GM12891 (cell line): ENCODE measurements at places on chromosomes 13 and 19.
A peak's percentile ranks its signal among the peaks of the same experiment; 100 is the strongest.

- DNase-seq = no peak
Measured at GRCh38 chr13:57629391-57629804, 2.1 kb upstream of the PCDH17 start.

DNA sequence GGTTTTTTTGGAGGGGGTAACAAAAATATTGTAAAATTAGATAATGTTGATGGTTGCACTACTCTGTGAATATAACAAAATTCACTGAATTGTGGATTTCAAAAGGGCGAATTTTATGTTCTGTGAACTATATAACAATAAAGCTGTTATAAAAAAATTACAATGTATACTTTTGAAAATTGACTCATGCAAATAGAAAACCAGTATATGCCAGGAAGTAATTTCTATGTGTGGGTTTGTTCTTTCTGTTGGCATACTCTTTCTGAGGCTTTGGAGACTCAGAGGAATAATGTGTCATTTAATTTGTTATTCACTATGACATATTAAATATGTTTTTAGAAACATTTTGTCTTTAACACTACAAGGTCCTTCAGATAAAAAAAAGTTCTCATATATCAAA lies 310.1 kb downstream of the GPC5 start:
- no peak for DNase-seq

GRCh38 chr13:113527272-113527958 lies 36.9 kb upstream of the DCUN1D2 start:
- DNase-seq = no peak

GRCh38 chr13:48216204-48216711 lies 16.7 kb upstream of the ITM2B start:
- DNase-seq = no peak

GRCh38 chr13:49421391-49421790 lies 22.5 kb downstream of the CAB39L start:
- no peak for DNase-seq

GRCh38 chr13:31965361-31966066 lies 66.1 kb upstream of the FRY start:
- no peak for DNase-seq

GRCh38 chr13:51331354-51331861 lies 8.1 kb upstream of the SERPINE3 start:
- DNase-seq = no peak

- peak; percentile 71 for DNase-seq
Measured at GRCh38 chr19:51097166-51097738, 11.0 kb downstream of the CTU1 start.

GRCh38 chr19:39384839-39385568 lies 5.9 kb downstream of the PAF1 start:
- DNase-seq = no peak

GRCh38 chr19:53147645-53148044 lies 11.2 kb downstream of the ZNF347 start:
- DNase-seq = no peak

DNA sequence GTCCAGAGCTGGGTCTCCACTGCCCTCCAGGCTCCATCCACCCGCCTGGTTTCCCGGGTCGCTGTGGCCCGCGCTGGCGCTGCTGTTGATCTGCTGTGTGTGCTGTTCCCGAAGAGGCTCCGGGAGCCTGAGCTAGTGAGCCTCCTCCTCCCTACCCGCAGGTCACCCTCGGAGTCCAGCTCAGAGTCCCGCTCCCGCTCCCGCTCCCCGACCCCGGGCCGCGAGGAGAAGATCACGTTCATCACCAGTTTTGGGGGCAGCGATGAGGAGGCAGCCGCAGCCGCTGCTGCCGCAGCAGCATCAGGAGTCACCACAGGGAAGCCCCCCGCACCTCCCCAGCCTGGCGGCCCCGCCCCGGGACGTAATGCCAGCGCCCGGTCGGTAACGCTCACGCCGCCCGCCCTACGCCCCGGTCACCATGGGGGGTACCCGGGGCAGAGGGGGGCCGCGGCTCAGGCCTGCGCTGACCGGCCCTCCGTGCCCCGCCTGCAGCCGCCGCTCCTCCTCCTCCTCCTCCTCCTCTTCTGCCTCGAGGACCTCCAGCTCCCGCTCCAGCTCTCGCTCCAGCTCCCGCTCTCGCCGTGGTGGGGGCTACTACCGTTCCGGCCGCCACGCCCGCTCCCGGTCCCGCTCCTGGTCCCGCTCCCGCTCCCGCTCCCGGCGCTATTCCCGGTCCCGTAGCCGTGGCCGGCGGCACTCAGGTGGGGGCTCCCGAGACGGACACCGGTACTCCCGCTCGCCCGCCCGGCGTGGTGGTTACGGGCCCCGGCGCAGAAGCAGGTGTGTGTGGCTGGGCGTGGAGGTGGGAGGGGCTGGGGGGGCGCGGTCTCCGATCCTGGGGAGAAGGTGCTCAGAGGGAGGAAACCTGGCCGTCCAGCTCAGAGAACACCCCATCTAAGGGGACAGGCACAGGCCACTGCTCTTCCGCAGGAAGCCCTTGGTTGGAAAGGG lies 12.2 kb downstream of the ZNF296 start:
- DNase-seq = no peak

- no peak for DNase-seq
Measured at GRCh38 chr13:46684287-46685001, 112.5 kb downstream of the ESD start.

DNA sequence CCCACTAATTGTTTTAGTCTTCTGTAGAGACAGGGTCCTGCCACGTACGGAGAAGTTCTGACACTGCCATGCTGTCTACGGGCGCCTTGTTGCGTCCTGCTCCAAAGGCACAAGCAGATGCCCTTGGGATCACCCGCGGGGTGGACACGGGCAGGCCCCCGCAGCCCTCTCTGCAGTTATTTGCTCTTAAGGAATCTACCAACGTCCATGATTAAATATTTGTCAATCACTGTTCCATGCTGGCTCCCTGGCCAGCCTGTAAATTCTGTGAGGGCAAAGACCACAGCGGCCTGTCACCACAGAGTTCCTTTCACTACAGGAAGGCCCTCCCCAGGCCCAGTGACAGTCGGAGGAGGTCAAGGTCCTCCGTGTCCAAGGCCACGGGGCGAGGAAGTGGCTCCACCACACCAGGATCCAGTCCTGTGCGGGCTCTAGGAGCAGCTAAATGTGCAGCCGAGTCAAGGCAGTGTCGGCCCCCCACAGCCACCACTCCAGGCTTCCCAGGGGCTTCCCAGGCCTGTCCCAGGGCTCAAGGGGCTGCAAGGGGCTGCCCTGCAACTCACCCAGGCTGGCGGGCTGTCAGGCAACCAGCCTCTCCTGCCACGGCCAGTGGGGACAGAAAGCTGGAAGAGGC lies 2.1 kb downstream of the RNF126 start:
- DNase-seq = no peak

- DNase-seq = no peak
Measured at GRCh38 chr19:27868007-27868406, 1344.9 kb downstream of the UQCRFS1 start.

- no peak for DNase-seq
Measured at GRCh38 chr19:29489172-29489951, 36.4 kb upstream of the VSTM2B start.

DNA sequence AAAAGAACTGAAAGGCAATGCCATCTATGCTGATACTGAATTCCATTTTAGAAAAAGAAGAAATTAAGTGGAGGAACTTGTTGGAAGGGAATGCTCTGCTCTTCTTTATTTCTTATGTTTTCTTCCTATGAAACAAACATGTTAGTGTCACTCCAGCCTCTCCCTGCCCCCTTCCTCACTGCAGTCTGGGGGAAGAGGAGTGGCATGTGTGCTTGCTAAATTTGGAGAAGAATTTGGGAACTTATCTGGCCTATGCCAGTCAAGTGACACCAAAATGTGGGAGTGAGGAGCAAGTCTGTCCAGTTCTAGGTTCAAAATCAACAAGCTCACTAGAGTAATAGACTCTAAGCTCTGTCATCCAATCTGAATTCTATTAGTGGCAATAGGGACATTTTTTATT lies 214.6 kb downstream of the RBM26 start:
- no peak for DNase-seq

DNA sequence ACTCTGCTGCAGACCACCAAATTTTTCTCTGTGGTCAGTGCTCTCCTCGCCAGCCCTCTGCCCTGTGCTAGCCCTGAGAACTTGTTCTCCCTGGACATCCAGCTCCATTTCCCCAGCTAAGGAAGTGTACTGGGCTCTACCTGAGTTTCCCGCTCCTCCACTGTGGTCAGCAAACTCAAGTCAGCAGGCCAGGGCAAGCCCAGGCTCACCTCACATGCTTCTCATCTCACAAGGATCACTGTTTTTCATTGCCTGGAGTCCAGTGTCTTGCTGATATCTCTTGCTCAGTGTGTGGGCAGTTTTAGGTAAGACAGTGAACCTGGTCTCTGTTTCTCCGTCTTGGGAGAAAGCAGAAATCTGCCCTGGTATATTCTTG lies 201.4 kb downstream of the FOXO1 start:
- no peak for DNase-seq

DNA sequence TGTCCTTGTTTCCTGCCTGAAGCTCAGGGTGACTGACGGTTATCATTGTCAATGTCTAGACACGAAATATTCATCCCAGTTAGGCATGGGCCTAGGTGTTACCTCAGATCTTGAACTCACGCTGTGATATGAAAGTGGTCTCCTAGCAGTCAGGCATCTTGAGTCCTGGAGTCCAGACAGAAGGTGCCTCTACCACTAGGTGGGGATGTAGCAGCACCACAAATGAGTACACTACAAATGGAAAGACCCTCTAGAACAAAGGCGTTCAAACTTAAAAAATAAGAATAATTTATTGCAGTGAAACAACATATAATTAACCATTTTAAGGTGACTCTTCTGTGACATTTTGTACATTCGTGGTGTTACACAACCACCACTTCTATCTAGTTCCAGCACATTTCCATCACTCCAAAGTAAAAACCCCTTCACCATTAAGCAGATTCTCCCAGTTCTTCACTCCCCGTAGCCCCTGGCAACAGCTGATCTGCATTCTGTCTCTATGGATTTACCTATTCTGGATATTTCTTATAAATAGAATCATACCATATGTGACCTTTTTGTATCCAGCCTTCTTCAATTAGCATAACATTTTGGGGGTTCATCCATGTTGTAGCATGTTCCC lies 11.9 kb upstream of the FRY start:
- DNase-seq = peak; percentile 44

DNA sequence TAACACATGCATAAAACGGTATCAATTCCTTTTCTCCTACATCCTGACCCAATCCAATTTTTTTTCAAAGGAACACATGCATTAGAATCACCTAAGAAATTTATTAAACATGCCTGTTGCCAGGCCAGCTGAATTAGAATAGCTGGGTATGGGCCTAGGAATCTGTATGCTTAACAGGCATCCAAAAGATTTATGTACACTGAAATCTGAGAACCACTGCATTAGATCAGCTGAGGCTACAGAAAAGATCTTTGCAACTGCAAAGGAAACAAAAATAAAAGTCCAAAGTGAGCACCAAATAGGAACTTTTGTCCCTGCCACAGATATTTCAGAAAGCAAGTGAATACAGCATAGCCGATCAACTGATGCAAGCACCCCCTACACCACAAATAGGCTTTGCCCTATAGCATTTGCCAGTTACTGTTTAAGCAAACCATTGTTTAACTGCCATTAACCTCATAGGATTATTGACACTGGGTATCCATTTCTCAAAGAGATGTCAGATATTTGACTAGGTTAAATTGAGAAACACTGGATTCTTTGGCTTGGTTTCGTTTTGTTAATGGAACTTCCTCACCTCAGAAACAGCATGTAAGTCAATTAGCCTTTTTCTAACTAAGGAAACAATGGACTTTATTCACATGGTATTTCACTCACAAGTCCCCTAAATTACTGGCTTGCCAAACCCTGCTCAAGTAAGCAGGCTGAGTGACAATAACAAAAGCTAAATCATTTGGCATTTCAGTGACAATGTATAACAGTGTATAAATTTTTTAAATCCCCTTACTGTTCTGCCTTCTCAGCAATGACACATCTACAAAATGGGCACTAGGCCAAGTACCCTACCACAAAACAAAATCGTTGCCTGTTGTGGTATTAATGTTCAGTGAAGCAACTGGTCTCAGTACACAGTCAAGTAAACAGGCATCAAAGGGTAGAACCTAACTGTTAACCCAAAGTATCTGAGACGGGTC lies 67.8 kb downstream of the SUCLA2 start:
- DNase-seq = no peak

- no peak for DNase-seq
Measured at GRCh38 chr19:13583114-13583513, 76.8 kb upstream of the CACNA1A start.

DNA sequence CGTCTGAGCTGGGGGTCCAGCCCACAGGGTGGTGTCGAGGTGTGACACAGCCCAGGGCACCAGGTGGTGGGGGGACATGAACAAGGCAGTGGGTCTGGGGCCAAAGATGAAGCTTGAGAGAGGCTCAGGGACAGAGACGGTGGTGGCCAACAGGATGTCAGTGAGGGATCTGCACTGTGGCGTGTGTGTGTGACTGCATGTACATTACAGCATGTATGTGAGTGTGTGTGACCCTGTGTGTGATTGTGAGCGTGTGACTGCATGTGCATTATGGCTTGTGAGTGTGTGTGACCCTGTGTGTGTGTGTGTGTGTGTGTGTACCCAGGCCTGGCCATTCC lies 1.6 kb downstream of the ADAMTS10 start:
- no peak for DNase-seq

DNA sequence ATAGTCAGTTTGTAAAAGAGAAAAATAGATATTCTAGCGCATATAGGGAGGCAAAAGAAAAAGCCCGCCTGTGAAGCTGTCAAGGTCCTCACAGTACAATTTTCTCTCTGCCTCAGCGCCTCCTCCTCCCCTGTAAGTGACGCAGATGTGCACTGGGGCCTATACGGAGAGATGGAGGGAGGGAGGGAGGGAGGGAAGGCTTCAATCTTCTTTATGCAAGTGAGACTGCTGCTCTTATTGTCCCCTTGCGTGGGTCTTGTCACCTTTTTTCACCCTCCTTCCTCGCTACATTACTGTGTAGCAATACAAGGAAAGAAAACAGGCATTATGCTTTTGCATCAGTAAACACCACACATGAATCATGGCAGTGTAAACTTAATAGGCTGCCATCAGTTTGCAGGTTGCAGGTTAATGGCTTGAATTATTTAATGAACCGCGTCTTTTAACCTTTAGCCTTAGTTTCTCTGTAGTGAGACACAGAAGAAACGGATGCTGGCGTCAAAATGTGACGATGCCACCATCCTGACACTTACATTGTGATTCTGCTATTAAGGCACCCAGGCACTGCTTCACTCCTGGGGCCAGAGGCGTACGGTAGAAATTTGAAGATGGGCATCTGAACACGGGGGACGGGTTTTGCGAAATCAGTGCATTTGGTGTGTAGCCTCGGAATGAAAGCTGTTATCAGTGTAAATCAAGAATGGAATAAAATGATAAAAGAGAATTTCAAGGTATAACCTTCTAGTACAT lies at the start of gene KLHL1:
Gene KLHL1, minus strand, starts transcription at position 97 of the 750 bp plus-strand sequence. CDS start 753 bp downstream, outside the sequence.
- DNase-seq = no peak
